Activated CD8-positive, alpha-beta memory T cell treated with anti-CD3 and anti-CD28 coated beads, Interleukin-2, amount 10 ng/mL, durations not matched to agents 7 days and 5 days (primary cell): ENCODE measurements at places on chromosomes 16 and 17. TPM values are rescaled to one million over a fixed set of nuclear protein-coding genes. Genes with fewer than 3 reads are reported as not detected.

ALOX15B gene
- total RNA-seq: not detected

GRCh38 chr16:57870753-57871454 is 68.6 kb upstream of the KIFC3 start:
- H3K27me3 ChIP-seq: peaks cover 24% of the 10 kb centered on the region
- H3K27ac ChIP-seq: no peak overlapping the region
- peaks cover 7% of the 10 kb centered on the region for H3K4me1 ChIP-seq
- H3K36me3 ChIP-seq: no peaks in the 10 kb centered on the region

- no peak for DNase-seq
- no peaks in the 10 kb centered on the region for H3K27me3 ChIP-seq
- peaks cover 2% of the 10 kb centered on the region for H3K4me1 ChIP-seq
- H3K27ac ChIP-seq: no peak overlapping the region
These were observed 137.5 kb upstream of the PLEKHM1 start for GRCh38 chr17:45628019-45628418.

DNA sequence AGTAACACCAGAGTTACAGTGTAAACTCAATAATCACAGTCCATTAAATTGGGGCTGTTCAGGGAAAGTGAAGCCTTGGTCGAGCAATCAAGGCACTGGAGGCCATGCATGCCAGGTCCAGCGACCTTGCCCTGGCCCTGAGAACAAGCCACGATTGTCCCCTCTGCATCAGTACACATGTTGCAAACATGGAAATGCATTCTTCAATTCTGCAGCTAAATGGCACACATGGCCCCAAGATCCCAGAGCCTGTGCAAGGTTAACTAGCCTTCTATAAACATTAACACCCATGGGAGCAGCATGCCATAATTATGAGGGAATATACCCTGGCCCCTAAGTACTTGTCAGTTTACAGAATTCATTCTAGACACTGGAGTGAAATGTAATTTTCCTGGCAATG is 204.7 kb downstream of the HS3ST3B1 start:
- H3K27ac ChIP-seq: no peak overlapping the region
- no peaks in the 10 kb centered on the region for H3K27me3 ChIP-seq
- no peaks in the 10 kb centered on the region for H3K4me1 ChIP-seq
- DNase-seq: no peak

CLTC gene
- total RNA-seq: 126 TPM

TP53TG3C gene
- total RNA-seq: not detected

- peaks cover 7% of the 10 kb centered on the region for H3K36me3 ChIP-seq
- H3K27ac ChIP-seq: peak overlapping the region; percentile 66
- DNase-seq: no peak
- H3K4me1 ChIP-seq: peaks cover 40% of the 10 kb centered on the region
These were observed 2.9 kb downstream of the NFAT5 start for GRCh38 chr16:69568676-69569075.

CASKIN1 gene
- total RNA-seq: 0.09 TPM

DNA sequence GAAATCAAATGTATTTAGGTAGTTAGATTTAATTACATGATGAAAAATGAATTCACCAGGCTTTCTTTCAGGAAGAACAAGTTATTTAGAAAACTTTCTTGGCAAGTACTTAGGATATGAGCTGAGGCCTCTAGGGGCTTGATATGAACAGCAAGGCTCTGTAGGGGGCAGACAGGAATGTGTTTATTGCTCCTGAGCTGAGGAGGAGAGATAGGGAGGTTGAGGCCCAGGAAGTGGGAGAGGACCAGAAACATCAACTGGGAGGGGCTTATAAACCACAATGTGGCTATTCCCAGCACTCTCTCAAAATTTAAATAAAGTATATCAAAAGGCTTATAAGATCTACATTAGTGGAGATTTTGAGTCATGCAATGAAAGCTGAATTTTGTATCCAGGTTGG is 154.0 kb upstream of the MAF start:
- DNase-seq: no peak
- H3K27me3 ChIP-seq: peaks cover 35% of the 10 kb centered on the region
- no peak overlapping the region for H3K4me3 ChIP-seq
- no peaks in the 10 kb centered on the region for H3K36me3 ChIP-seq
- H3K4me1 ChIP-seq: peaks cover 12% of the 10 kb centered on the region

SEPTIN12 gene
- not detected for total RNA-seq

GRCh38 chr16:61362585-61362984 is 673.7 kb downstream of the CDH8 start:
- no peaks in the 10 kb centered on the region for H3K27me3 ChIP-seq
- H3K27ac ChIP-seq: no peak overlapping the region
- no peak for DNase-seq
- no peaks in the 10 kb centered on the region for H3K36me3 ChIP-seq
- H3K4me1 ChIP-seq: no peaks in the 10 kb centered on the region

GRCh38 chr16:69405757-69406156 is 18.7 kb upstream of the CYB5B start:
- peaks cover 11% of the 10 kb centered on the region for H3K4me1 ChIP-seq
- no peaks in the 10 kb centered on the region for H3K27me3 ChIP-seq
- DNase-seq: no peak
- H3K36me3 ChIP-seq: peaks cover 1% of the 10 kb centered on the region
- H3K27ac ChIP-seq: no peak overlapping the region

- peak overlapping the region; percentile 8 for H3K27ac ChIP-seq
- no peaks in the 10 kb centered on the region for H3K36me3 ChIP-seq
- peaks cover 53% of the 10 kb centered on the region for H3K4me1 ChIP-seq
- no peaks in the 10 kb centered on the region for H3K27me3 ChIP-seq
These were observed 873 bp upstream of the KSR1 start for GRCh38 chr17:27455236-27455913.

- H3K27me3 ChIP-seq: no peaks in the 10 kb centered on the region
- no peak overlapping the region for H3K4me3 ChIP-seq
- no peak for DNase-seq
- peaks cover 5% of the 10 kb centered on the region for H3K36me3 ChIP-seq
- H3K27ac ChIP-seq: no peak overlapping the region
These were observed 157.2 kb downstream of the MYO1D start for GRCh38 chr17:32719689-32720088.

SNF8 gene
- 127 TPM for total RNA-seq

SMTNL2 gene
- not detected for total RNA-seq

GRCh38 chr16:84247331-84247730 is 7.5 kb upstream of the KCNG4 start:
- H3K4me1 ChIP-seq: no peaks in the 10 kb centered on the region
- no peak for DNase-seq
- no peak overlapping the region for H3K4me3 ChIP-seq
- no peak overlapping the region for H3K27ac ChIP-seq

DNA sequence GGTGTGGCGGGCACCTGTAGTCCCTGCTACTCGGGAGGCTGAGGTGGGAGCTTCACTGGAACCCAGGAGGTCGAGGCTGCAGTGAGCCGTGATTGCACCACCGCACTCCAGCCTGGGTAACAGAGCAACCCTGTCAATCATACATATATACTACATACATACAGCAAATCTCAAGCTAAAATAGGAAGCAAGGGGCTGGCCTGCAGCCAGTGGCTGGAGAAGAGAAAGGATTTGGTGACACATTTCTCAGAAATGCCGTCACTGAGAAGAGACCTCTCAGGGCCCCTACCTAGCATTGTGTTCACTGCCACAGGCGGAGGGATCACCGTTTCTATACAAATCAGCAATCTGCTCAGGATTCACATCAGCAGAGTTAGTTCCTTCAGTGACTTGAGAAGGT is 16.9 kb downstream of the NARF start:
- no peak overlapping the region for H3K4me3 ChIP-seq
- H3K27me3 ChIP-seq: no peaks in the 10 kb centered on the region
- H3K36me3 ChIP-seq: peaks cover 36% of the 10 kb centered on the region
- DNase-seq: no peak

NACA2 gene
- not detected for total RNA-seq

- no peaks in the 10 kb centered on the region for H3K36me3 ChIP-seq
- no peak for DNase-seq
- H3K27ac ChIP-seq: no peak overlapping the region
- peaks cover 13% of the 10 kb centered on the region for H3K4me1 ChIP-seq
These were observed 3.1 kb downstream of the PRSS27 start for GRCh38 chr16:2716948-2717347.

GRCh38 chr17:79670537-79671084 is 59.8 kb upstream of the RBFOX3 start:
- no peak overlapping the region for H3K4me3 ChIP-seq
- no peaks in the 10 kb centered on the region for H3K4me1 ChIP-seq

GRCh38 chr16:55257966-55258613 is 65.9 kb upstream of the IRX6 start:
- H3K27ac ChIP-seq: no peak overlapping the region
- H3K4me1 ChIP-seq: no peaks in the 10 kb centered on the region
- H3K36me3 ChIP-seq: no peaks in the 10 kb centered on the region
- H3K27me3 ChIP-seq: no peaks in the 10 kb centered on the region
- no peak overlapping the region for H3K4me3 ChIP-seq
- DNase-seq: peak; percentile 48

DNA sequence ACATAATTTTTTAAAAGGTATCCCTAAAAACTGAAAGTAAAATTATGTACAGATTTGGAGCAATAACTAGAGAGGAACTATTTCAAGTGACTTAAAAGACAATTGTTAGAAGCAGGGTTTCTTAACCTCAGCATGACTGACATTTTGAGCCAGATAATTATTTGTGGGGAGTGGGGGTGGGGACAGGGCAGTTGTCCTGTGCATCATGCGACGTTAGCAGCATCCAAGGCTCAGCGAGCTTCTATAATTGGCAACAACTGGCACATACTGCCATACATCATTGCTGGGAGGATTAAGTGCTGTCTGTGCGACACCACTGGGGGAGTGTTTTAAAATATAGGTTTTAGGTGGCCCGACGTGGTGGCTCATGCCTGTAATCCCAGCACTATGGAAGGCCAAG is 27.1 kb downstream of the GABARAPL2 start:
- H3K4me3 ChIP-seq: no peak overlapping the region
- H3K4me1 ChIP-seq: peaks cover 16% of the 10 kb centered on the region
- peaks cover 19% of the 10 kb centered on the region for H3K36me3 ChIP-seq
- no peak for DNase-seq
- H3K27ac ChIP-seq: no peak overlapping the region
- no peaks in the 10 kb centered on the region for H3K27me3 ChIP-seq
